Stimulated activated CD4-positive, alpha-beta T cell treated with anti-CD3 and anti-CD28 coated beads, Interleukin-4, amount 100 ng/mL, for 4 hours (primary cell): ENCODE measurements at places on chromosomes 5 and 9.

DNA sequence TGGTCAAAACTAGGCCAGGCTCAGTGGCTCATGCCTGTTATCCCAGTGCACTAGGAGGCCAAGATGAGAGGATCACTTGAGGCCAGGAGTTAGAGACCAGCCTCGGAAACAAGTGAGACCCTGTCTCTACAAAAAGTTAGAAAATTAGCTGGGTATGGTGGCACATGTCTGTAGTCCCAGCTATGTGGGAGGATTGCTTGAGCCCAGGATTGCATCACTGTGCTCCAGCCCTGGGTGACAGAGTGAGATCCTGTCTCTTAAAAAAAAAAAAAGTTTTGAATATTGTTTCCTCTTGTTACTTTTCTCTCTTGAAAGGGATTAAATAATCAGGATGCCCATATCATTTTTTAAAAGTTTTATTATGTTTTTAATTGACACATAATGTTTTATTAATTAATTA, 7.6 kb downstream of the ARHGEF37 start:
- DNase-seq: no peak

DNA sequence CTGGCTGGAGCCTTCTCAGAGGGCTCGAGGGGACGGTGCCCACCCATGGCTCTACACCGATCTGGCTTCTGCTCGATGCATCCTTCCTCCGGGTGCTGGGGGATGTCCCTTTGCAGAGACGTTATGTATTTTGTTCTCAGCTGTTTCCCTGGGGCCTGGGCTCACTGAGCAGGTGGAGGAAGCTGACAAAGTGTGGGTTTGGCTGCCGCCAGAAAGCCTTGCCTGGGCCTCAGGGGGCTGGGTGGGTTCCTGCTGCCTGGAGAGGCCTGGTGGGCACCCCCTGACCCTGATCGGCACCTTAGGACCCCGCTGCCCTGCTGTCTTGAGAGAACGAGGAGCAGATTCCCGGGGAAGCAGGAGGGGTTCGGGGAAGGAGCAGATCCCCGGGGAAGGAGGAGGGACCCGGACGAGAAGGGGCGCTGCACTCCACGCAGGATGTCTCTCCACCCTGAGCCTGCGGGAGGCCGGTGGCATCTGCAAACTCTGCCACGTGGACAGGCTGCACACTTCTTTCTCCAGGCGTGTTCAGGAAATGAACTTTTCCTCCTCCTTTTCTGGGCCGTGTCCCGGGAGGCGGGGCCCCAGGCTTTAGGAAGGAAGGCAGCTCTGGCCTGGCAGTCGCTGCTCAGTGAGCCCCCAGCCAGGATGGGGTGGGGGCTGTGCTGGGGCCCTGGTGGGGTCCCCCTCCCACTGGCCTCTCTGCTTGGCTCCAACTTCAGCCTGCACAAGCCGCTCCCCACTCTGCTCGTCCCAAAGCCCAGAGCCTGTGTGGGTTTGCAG, 148.9 kb downstream of the RXRA start:
- no peak for DNase-seq

DNA sequence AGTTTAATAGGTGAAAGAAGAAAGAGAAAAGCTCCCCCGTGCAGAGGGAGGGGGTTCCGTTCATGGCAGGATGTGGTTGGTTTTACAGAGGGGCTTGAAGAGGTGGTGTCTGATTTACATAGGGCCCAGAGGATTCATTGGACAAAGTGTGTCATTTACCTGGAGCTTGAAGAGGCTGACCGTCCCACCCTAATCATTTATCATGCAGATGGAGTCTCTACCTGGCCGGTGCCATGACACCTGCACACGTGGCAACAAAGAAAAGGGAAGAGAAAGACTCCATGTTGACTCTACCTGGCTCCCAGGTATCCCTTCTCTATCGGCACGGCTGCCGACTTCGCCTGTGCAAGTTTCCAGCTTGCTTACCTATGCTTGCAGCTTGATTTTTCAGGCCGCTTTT, 35.3 kb upstream of the PRRC2B start:
- no peak for DNase-seq

DNA sequence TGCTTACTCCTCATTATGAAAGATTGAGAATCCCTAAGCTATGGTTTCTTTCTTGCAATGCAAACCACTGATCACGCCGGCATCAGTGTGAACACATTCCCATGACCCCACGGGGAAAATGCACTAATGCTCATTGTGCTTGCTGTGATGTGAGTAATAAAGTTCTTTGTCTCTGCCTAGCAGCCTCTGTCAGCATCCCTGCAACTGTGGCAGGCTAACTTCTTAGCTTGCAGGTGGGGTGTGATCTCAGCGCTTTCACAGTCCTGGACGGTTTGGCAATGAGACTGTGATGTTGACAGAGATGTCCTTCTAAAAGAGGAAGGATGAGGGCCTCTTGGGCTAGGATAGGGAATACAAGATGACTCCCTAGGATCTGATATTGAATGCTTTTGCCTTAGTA, 1218.7 kb downstream of the EFNA5 start:
- no peak for DNase-seq

- no peak for DNase-seq
These were observed 40.4 kb upstream of the CRB2 start for GRCh38 chr9:123315635-123316034.
